ENCODE measurements at places on chromosomes 2 and 18. TPM values are rescaled to one million over a fixed set of nuclear protein-coding genes. Genes with fewer than 3 reads are reported as not detected.
A peak's percentile ranks its signal among the peaks of the same experiment; 100 is the strongest.

GRCh38 chr18:12059334-12060181, 34.1 kb upstream of the ANKRD62 start:
- DNase-seq, result no peak

Gene MAT2A
- 330 TPM for polyA plus RNA-seq

Gene THAP4
- polyA plus RNA-seq, result 50.9 TPM

DNA sequence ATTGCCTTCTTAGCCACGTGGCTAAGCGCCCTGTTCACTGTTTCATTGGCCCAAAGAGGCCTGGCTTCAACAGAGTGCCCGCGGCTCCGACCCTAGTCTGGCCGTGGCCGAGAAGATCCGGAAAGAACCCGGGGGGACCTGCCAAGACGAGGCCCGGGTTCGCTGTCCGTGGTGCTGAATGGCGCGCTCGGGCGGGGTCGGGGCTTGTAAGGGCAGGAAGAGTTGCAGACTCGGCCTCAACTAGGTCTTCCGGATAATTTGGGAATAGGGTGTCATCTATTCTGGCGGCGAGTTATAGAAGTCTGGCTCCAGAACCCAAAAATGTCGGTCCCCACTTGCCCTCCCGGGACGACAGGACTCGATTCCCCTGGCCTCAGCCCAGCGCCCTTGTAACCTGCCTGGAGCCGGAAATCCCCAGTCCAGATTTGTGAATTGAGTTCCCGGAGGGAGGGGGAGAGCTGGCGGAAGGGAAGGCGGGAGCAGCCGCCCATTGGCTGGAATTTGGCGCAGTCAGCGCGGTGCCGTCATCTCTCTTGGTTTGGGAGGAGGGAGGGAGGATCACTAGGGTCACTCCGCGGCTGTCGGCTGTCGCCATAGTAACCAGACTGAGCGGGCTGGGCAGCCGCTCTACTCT, 3.5 kb downstream of the CDK5R2 start:
- DNase-seq, result peak; percentile 67

DNA sequence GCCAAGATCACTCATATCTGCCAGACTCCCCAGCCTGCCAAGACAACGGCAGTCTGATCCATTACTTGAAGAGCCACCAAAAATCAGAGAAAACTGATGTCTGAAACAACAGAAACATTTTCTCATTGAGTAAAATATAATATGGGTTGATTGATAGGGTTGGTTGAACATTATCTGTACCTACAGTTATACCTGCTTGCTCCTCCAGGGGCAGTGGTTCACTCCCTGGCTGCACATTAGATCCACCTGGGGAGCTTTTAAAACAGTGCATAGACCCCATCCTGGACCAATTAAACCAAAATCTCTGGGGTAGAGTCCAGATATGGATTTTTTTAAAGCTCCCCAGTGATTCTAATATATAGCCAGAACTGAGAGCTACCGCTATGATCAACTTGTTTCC, 43.6 kb upstream of the SLC14A2 start:
- no peak for DNase-seq

DNA sequence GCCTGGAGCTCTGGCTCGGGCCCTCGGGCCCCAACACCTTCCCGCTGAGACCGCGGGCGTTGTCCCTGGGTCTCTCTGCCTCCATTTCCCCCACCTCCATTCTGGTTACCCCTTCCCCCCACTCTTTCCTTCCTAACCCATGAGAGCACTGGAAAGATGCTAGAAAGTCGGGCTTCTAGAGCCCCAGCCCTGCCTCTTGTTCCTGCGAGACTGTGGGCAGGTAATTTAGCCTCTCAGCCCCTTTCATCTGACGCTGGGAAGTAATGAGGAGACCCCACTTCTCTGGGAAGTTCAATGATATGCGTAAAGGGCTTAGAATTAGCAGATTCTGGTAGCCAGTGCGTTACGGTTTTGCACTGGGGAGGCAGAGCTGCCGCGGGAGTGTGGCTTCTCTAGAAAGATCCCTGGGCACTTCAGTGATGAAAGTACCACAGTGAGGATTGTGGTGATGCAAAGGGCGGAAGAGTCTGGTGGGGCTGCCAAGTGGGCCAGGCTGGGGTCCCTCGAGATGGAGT, 16.2 kb upstream of the ECEL1 start:
- no peak for DNase-seq

Gene HSBP1L1
- 18.4 TPM for polyA plus RNA-seq

- no peak for DNase-seq
These were observed 85.8 kb downstream of the TCF4 start for GRCh38 chr18:55501982-55502710.

- DNase-seq, result no peak
These were observed 87.2 kb upstream of the HPCAL1 start for GRCh38 chr2:10215393-10215935.

- DNase-seq, result no peak
These were observed at the start of gene EFEMP1 for GRCh38 chr2:55923091-55923981. EFEMP1 (minus strand) TSS chr2:55923782; CDS start chr2:55922440, 1,342 bp downstream.

DNA sequence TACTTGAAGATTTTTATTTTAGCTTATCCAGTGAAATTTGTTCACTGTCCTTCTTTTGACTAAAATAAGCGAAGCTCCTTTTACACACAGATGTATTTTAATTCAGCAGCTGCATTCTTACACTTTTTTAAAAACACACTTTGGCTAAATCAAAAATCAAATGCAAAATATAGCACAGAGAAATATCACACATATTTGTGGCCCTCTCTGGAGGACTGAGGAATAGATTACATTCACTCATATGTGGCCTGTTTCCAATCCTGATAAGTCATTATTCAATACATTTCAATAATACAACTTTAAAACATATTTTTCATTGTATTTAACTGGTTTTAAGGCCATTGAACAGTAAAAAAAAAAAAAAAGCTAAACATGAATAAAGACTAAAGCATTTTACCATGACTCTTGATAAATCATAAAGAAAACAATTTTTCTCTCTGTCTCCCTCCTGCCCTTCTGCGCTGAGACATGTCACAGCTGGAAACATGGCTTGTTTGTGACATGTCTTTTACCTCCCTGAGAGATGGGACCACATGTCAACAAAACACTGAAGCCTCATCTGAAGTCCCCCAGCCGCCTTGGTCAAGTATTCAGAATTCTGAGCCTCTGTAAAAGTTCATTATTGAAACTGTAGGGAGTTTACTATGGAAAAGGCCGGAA, 221.0 kb downstream of the ZNF407 start:
- DNase-seq, result no peak

Gene CCDC85A
- 2.0 TPM for polyA plus RNA-seq

Gene DIPK1C
- 0.72 TPM for polyA plus RNA-seq

Gene DNAJC27
- 6.5 TPM for polyA plus RNA-seq

GRCh38 chr2:240982821-240983281, 15.6 kb upstream of the SNED1 start:
- DNase-seq, result no peak

- no peak for DNase-seq
These were observed 693 bp downstream of the ORC2 start for GRCh38 chr2:200962811-200963123.

DNA sequence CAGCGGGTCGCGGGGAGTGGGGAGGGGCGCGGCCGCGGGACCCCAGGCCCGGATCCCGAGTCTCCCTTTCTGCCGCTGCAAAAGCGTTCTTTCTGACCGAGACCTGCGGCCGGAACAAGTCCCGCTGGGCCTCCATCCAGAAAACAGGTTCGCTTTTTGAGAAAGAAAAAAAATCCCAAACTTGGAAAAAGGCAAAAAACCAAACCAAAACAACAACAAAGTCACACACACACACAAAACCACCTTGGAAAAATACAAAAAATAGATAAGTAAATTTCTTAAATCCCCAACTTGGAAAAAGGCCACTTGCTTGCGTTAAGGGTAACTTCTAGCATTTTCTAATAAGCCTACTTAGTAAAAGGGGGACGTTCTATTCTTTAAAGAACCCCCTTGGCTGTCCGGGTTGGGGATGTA, 250 bp upstream of the CHST10 start:
- DNase-seq, result no peak

- no peak for DNase-seq
These were observed 11.3 kb downstream of the BOK start for GRCh38 chr2:241569831-241570281.

DNA sequence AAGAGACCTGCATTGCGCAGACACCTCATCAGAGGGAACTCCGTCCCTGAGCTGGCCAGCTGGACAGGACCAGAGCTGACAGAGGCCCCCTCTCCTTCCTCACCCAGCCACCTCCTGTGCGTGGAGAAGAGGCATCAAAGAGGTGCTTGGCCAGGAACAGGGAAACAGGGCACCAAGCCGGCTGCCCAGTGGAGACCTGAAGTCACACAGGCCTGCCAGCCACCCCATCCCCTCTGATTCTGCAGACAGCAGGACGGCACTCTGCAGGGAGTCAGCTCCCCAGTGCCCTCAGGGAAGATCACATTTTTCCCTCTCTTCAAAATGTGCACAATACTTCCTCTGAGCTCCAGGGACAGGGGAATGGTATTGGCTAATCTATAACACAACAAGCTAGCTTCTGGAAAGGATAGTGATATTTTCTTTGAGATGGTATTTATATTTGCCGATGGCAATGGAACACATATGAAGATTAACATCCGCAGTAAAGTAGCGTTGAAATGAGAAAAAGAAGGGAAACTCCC, 30.5 kb downstream of the SLC1A4 start:
- no peak for DNase-seq

Gene GCG
- polyA plus RNA-seq, result not detected

Gene NEMP2
- polyA plus RNA-seq, result 13.2 TPM

Gene CCDC88A
- polyA plus RNA-seq, result 80.8 TPM

GRCh38 chr18:60664736-60665135, 292.2 kb upstream of the MC4R start:
- no peak for DNase-seq

- DNase-seq, result no peak
These were observed 59.4 kb upstream of the TMEM17 start for GRCh38 chr2:62565309-62565908.

- DNase-seq, result no peak
These were observed 1.6 kb downstream of the KANSL1L start for GRCh38 chr2:210169516-210170195.

GRCh38 chr2:143480601-143481236, 351.5 kb downstream of the ARHGAP15 start:
- no peak for DNase-seq

Gene GPD2
- 13.6 TPM for polyA plus RNA-seq

DNA sequence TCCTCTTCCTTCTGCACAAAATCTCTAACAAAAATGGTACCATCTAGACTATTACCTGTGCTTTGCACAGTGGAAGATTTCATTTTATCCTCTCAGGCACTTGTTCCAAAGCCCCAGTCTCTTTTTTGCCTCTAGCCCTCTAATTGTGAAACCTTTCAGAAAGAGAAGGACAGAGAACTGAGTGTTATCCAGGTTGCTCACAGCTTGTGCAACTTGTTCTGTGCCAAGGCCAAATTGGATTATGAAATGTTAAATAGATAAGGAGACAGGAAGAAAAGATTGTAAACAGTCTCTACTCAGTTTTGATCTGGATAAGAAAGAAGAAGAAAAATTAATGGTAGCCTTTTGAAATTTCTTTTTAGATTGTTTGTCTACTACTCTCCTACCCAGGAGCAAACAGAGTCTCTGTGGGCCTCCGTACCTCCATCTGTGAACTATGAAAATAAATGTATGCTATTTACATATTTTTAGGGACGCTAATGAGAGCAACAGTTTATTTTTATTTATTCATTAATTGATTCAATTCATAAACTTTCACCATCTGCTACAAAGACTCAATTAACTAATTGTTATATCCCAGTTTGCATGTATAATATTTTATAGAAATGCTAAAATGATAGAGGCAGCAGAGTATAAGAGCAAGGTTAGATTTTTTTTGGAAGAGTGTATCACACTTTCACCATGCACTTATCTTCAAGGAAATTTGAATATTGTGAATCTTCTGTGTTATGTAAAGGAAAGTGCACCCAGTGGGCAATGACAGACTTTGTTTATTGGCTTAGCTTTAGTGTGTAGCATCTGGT, 339.0 kb upstream of the ETAA1 start:
- no peak for DNase-seq

DNA sequence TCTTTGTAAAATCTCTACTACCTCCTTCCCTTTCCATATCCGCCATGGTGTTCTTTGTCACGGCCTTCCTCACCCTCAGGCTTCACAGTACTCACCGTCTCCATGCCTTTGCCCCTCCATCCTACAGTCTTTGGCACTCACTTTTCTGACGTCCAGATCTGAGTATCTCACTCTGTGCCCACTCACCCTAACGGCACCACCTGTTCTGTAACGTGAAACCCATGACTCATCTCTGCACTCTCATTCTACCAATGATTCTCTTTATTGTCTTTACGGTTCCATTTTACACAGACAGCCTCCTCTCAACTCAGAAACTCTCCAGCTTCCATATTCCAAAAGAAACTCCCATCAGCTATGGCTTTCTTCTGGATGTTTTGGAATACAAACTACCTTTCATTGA, 56.7 kb downstream of the NETO1 start:
- DNase-seq, result no peak

GRCh38 chr2:10837298-10838266, 25.0 kb upstream of the PDIA6 start:
- DNase-seq, result no peak

DNA sequence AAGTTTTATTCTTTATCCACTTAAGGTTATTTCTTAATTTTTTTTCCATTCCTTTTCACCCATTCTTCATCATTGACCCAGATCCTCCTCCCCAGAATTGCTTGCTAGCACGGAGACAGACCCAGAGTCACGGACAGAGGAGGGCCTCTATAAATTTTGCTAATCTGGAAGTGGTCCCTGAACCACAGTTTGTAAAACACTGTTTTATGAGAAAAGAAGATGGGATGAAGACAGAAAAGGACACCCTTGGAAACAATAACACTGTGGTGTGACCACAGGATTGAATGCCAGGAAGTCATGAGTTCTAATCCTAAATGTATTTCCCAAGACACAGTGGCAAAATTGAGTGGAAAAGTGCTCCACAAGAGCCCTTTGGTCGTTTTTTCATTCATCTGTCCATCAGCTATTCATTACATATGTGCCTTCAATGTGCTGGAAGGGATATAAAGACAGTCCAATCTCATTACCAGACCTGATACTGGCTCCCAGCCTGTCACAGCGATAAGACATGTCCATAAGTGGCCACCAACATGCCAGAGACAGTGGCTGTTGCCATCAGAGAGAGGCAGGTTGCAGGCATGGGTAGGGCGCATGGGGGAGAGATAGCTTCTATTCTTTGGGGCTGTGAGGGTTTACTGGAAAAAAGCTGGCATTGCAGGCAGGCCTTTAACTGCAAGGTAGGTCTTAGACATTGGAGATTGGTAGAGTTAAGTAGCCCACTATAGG, 175.2 kb upstream of the ALPP start:
- no peak for DNase-seq

Gene TUBA3E
- not detected for polyA plus RNA-seq

Gene SPAG16
- 72.6 TPM for polyA plus RNA-seq

GRCh38 chr2:113806217-113806913, 49.9 kb upstream of the SLC35F5 start:
- no peak for DNase-seq

Gene ZEB2
- 124 TPM for polyA plus RNA-seq
